ENCODE measurements at places on chromosomes 12 and 14.

- no peaks in the 10 kb centered on the region for H3K27me3 ChIP-seq
- DNase-seq: peak; percentile 53
- H3K36me3 ChIP-seq: no peaks in the 10 kb centered on the region
- H3K4me1 ChIP-seq: peaks cover 36% of the 10 kb centered on the region
Measured at GRCh38 chr12:6927379-6928021, at the start of gene ATN1. Gene ATN1 (plus strand): TSS chr12:6927959. CDS start chr12:6934002, 6,043 bp downstream.

DNA sequence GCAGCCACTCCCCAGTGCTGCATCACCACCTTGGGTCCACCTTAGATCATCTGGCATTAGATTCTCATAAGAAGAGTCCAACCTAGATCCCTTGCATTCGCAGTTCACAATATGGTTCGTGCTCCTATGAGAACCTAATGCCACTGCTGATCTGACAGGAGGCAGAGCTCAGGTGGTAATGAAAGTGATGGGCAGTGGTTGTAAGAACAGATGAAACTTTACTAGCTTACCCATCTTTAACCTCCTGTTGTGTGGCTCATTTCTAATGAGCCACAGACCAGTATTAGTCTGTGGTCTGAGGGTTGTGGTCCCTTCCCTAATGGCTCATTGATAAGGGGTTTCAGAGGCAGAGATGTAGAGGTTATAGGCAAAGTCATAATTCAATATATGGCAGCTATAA is 615.9 kb upstream of the MIS18BP1 start:
- H3K36me3 ChIP-seq: no peaks in the 10 kb centered on the region
- H3K27me3 ChIP-seq: peaks cover 2% of the 10 kb centered on the region
- no peak overlapping the region for H3K27ac ChIP-seq
- DNase-seq: no peak
- no peak overlapping the region for H3K4me3 ChIP-seq

GRCh38 chr12:112551681-112552080 is 132.9 kb downstream of the PTPN11 start:
- no peak overlapping the region for H3K4me3 ChIP-seq
- peaks cover 4% of the 10 kb centered on the region for H3K27me3 ChIP-seq
- H3K36me3 ChIP-seq: no peaks in the 10 kb centered on the region
- no peak for DNase-seq
- H3K27ac ChIP-seq: no peak overlapping the region

DNA sequence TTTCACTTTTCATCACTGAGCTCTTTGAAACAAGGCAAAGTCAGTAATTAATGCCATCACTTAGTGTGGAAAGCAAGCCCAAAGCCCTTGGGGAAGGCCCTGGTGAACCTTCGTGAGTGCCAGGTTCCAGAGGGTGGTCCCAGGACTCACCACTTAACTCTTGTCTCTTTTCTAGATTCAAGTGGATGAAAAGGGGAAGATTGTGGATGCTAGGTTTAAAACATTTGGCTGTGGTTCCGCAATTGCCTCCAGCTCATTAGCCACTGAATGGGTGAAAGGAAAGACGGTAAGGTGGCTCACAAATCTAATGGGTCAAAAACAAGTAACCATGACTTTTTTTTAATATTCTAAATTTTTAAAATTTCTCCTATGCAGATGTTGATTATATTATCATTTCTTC is 2.8 kb downstream of the ISCU start:
- H3K4me3 ChIP-seq: no peak overlapping the region
- peaks cover 36% of the 10 kb centered on the region for H3K4me1 ChIP-seq
- no peak for DNase-seq
- H3K27me3 ChIP-seq: peaks cover 6% of the 10 kb centered on the region

DNA sequence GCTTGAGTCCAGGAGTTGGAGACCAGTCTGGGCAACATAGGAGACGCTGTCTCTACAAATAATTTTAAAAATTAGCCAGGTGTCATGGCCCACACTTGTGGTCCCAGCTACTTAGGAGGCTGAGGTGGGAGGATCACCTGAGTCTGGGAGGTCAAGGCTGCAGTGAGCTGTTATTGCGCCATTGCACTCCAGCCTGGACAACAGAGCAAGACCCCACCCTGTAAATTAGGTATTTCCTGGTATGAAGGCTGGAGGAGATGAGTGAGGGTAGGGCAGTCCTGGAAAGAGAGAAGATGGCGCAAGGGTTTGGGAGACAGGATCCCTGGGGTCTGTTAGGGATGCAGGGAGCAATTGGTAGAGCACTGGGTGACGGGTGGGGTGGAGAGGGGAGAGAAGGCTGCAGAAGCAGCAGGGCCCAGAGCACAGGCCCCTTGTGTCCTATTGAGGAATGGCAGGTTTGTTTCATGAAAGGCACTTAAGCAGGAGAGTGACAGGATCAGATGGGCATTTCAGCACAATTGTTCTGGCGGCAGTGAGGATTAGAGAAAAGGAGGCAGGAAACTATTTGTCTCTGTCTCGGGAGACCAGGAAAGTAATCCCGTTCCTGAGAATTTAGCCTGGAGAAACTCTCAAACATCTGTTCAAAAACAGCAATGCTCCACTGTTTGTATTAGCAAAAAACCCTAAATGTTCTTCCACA is 47.2 kb upstream of the KTN1 start:
- H3K36me3 ChIP-seq: peaks cover 4% of the 10 kb centered on the region
- H3K27ac ChIP-seq: no peak overlapping the region
- no peak overlapping the region for H3K4me3 ChIP-seq

DNA sequence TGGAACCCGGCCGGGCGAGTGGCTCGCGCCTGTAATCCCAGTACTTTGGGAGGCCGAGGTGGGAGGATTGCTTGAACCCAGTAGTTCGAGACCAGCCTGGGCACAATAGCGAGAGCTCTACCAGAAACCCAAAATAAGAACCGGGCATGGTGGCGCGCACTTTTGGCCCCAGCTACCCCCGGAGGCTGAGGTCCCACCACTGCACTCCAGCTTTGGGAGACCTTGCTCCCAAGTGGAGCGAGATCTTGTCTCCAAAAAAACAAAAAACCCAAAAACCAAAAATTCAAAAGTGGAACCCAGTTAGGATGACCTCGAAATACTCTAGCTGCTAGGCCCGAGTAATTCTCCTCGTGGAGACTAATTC is 769 bp upstream of the VTI1B start:
- peaks cover 5% of the 10 kb centered on the region for H3K36me3 ChIP-seq
- DNase-seq: no peak
- H3K4me3 ChIP-seq: peak overlapping the region; percentile 96
- H3K27ac ChIP-seq: peak overlapping the region; percentile 80
- no peaks in the 10 kb centered on the region for H3K27me3 ChIP-seq

DNA sequence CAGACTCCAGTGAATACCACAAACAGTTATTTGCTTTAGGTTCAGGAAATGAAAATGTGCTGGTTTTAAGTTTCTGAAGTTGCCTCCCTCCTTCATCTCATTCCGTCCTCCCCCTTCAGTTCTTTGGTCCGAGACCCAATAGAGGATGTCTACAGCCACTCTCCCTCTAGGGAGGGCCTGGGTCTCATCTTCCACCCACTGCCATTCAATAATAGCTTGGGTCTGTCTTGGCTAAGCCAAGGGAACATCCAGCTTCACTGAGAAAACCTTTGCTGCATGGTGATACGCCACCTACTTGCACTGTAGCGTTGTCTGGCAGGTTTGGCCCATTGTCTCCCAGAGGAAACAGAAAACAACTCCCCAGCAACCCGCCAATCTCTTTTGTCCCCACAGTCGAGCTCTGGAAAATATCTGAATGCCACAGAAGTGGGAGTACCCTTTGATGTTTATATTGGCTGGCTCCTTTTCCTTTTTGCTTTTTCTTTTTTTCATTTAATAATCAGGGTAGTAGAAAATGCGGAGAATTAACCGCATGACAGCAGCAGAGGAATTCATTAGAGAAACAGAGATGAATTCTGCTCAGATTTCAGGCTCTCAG is 380.1 kb downstream of the RAD51B start:
- no peaks in the 10 kb centered on the region for H3K36me3 ChIP-seq
- no peaks in the 10 kb centered on the region for H3K27me3 ChIP-seq
- no peak for DNase-seq

- no peaks in the 10 kb centered on the region for H3K27me3 ChIP-seq
- peak overlapping the region; percentile 44 for H3K27ac ChIP-seq
- no peak overlapping the region for H3K4me3 ChIP-seq
- peak; percentile 14 for DNase-seq
- no peaks in the 10 kb centered on the region for H3K36me3 ChIP-seq
Measured at GRCh38 chr12:27142101-27142721, 59.8 kb upstream of the C12orf71 start.

GRCh38 chr12:30847259-30847658 is 79.3 kb upstream of the TSPAN11 start:
- no peaks in the 10 kb centered on the region for H3K36me3 ChIP-seq
- peaks cover 2% of the 10 kb centered on the region for H3K27me3 ChIP-seq
- H3K4me1 ChIP-seq: peaks cover 10% of the 10 kb centered on the region
- no peak overlapping the region for H3K4me3 ChIP-seq
- DNase-seq: peak; percentile 35
- no peak overlapping the region for H3K27ac ChIP-seq

DNA sequence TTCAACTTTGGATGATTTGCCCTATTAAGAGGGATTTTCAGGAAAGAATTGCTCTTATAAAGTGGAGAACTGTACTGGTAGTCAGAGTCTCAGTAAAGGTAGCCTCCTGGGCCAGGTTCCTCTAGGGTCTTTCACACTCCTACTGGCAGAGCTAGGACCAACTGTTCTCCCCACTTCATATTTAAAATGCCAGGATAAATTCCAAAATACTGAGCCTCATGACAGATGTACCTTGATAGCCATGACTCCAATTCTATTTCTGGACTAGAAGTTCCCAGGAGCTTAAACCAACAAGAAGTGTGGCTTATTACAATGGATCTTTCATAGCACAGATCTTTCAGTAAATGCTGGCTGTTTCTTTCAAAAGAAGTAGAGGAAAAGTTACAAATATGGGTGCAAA is 126.5 kb downstream of the C12orf75 start:
- DNase-seq: no peak
- H3K4me3 ChIP-seq: no peak overlapping the region
- H3K27ac ChIP-seq: no peak overlapping the region
- no peaks in the 10 kb centered on the region for H3K4me1 ChIP-seq
- H3K27me3 ChIP-seq: peaks cover 8% of the 10 kb centered on the region

- no peak for DNase-seq
- H3K4me1 ChIP-seq: peaks cover 11% of the 10 kb centered on the region
- H3K27me3 ChIP-seq: peaks cover 4% of the 10 kb centered on the region
- H3K4me3 ChIP-seq: peak overlapping the region; percentile 69
- H3K27ac ChIP-seq: no peak overlapping the region
Measured at GRCh38 chr14:50943261-50943942, 881 bp downstream of the PYGL start.

GRCh38 chr12:121366063-121366459 is 13.8 kb upstream of the ANAPC5 start:
- H3K27ac ChIP-seq: no peak overlapping the region
- DNase-seq: no peak
- H3K36me3 ChIP-seq: peaks cover 5% of the 10 kb centered on the region
- peaks cover 11% of the 10 kb centered on the region for H3K27me3 ChIP-seq
- no peak overlapping the region for H3K4me3 ChIP-seq
- H3K4me1 ChIP-seq: no peaks in the 10 kb centered on the region

GRCh38 chr14:39875028-39875427 is 442.8 kb upstream of the FBXO33 start:
- H3K4me1 ChIP-seq: no peaks in the 10 kb centered on the region
- H3K36me3 ChIP-seq: no peaks in the 10 kb centered on the region
- DNase-seq: no peak
- no peak overlapping the region for H3K27ac ChIP-seq

DNA sequence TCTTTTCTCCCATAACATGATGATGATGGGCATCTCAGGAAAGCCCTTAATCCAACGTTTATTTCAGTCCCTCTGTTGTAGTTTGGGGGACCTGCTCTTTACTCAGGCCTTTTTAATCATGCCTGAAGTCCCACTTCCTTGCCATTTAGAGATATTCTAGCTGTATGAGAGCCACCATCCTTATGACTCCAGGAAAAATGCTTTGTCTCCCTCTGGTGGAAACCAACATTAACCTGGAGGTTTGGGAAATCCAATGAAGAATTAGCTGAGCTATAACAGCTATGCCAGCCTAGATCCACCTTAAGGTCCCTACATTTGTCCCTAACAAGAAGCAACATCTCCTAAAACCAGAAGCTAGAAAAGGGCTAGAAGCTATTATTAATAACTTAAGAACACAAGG is 1399.1 kb downstream of the LRFN5 start:
- no peak overlapping the region for H3K4me3 ChIP-seq
- peaks cover 7% of the 10 kb centered on the region for H3K36me3 ChIP-seq
- H3K27ac ChIP-seq: no peak overlapping the region
- no peaks in the 10 kb centered on the region for H3K4me1 ChIP-seq
- peaks cover 1% of the 10 kb centered on the region for H3K27me3 ChIP-seq

GRCh38 chr14:105830171-105830570 is 303.8 kb downstream of the TMEM121 start:
- no peaks in the 10 kb centered on the region for H3K36me3 ChIP-seq
- H3K4me3 ChIP-seq: no peak overlapping the region
- DNase-seq: no peak
- peaks cover 10% of the 10 kb centered on the region for H3K27me3 ChIP-seq
- H3K27ac ChIP-seq: no peak overlapping the region
- no peaks in the 10 kb centered on the region for H3K4me1 ChIP-seq

DNA sequence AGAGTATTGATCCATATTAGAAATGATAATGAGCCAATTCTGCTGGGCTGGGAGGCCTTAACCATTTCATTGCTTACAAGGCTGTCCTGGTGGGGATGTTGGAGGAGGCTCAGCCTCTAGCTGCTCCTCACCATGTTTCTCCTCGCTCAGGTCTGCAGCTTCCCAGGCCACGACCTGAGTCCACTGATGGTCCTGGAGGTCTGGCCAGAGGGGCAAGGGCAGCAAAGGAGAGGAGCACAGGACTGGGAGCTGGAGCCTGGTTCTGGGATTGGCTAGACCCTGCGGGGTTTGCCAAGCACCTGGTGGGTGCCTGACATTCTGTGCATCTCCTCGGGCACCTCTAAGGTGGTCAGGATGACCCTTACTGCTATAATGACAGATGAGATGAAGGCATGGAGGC is 92.6 kb downstream of the KIF26A start:
- peaks cover 4% of the 10 kb centered on the region for H3K36me3 ChIP-seq
- no peak overlapping the region for H3K27ac ChIP-seq
- DNase-seq: no peak
- peaks cover 2% of the 10 kb centered on the region for H3K27me3 ChIP-seq
- no peak overlapping the region for H3K4me3 ChIP-seq

DNA sequence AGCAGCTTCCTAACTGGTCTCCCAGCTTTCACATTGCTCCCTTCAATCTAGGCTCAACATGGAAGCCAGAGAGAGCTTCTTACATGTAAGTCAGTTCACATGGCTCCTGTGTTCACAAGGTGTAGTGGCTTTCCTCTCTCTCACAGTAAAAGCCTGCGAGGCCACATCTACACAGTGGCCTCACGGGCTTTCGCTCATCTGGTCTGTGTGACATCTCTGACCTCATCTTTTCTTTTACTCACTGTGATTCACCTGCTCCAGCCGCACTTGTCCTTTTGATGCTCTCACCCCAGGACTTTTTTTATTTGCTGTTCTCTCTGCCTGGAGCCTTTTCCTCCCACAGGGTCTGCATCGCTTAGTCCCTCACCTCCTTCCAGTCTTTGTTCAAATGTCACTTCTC is 122.1 kb downstream of the SLC5A8 start:
- H3K27me3 ChIP-seq: no peaks in the 10 kb centered on the region
- no peak overlapping the region for H3K4me3 ChIP-seq
- peaks cover 4% of the 10 kb centered on the region for H3K36me3 ChIP-seq
- H3K27ac ChIP-seq: no peak overlapping the region

GRCh38 chr14:60250257-60251035 is 1.4 kb downstream of the PPM1A start:
- DNase-seq: no peak
- peak overlapping the region; percentile 92 for H3K27ac ChIP-seq
- no peaks in the 10 kb centered on the region for H3K36me3 ChIP-seq
- peaks cover 71% of the 10 kb centered on the region for H3K4me1 ChIP-seq

GRCh38 chr12:95977764-95978305 is 18.3 kb downstream of the HAL start:
- H3K27me3 ChIP-seq: no peaks in the 10 kb centered on the region
- no peaks in the 10 kb centered on the region for H3K4me1 ChIP-seq
- H3K27ac ChIP-seq: no peak overlapping the region
- no peak overlapping the region for H3K4me3 ChIP-seq
